ENCODE measurements at places on chromosomes 3 and 15.
A peak's percentile ranks its signal among the peaks of the same experiment; 100 is the strongest.

DNA sequence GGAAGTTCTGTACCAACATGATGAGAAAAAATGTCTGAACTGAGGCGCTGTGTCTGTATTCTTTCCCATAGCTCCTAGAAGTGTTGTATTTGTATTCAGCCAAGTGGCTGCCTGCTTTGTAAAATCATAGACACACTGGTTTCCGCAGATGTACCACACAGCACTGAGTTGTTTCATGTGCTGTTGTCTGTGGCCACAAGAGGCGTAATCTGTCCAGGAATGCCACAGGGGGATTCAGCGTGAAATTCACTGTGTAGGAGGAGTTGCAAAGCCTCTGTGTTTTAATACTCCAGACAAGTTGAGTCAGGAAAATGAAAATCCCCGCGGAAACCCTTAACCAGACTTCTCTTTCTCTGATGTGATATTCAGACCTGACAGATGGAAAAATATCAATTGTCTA, 462.2 kb downstream of the NSUN3 start:
- DNase-seq, result peak; percentile 11

- no peak for DNase-seq
These were observed 30.2 kb downstream of the TSPAN3 start for GRCh38 chr15:77040673-77041072.

- DNase-seq, result no peak
These were observed 67.7 kb downstream of the ARHGEF26 start for GRCh38 chr3:154188846-154189245.

DNA sequence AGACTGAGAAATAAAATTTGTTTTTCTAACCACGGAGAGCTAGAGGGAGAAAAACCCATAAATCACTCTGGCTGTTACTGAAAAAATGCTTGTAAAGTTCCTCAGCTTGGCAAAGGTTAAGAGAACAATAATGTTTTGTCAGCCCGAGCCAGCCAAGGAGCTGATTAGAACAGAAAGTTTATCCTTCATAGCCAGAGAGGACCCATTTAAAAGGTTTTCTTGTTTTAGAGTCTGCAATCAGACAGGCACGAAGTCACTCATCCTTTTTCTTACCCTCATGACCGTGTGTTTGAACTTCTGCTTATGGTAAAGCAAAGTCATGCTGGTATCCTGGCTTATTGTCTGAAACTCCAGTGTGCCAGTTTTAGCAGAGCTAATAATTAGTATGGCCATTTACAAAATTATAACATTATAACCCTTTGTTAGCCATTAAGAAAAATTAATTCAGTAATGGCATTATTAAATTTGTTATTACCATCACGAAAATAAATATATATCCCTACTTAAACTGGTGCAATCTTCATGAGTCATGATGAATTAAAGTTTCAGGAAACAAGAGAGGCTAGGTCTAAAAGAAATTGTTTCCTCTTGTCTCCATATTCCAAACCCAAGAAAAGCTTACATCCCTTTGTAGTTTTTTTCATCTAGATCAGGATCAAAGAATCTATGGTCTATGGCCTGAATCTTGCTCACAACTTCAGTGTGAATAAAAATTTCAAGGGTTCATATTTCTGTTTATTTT, 13.5 kb upstream of the STXBP5L start:
- peak; percentile 17 for DNase-seq

DNA sequence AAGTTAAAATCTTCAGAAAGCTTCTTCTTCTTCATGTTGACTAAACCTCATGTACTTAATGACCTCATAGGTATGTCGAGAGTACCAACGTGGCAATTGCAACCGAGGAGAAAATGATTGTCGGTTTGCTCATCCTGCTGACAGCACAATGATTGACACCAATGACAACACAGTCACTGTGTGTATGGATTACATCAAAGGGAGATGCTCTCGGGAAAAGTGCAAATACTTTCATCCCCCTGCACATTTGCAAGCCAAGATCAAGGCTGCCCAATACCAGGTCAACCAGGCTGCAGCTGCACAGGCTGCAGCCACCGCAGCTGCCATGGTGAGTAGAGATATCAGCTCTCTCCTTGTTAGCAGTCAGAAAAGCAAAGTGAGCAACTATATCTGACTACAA, 176.5 kb downstream of the MBNL1 start:
- no peak for DNase-seq

Measured in fibroblast of villous mesenchyme (primary cell).